ENCODE measurements at places on chromosomes 11 and 22.

DNA sequence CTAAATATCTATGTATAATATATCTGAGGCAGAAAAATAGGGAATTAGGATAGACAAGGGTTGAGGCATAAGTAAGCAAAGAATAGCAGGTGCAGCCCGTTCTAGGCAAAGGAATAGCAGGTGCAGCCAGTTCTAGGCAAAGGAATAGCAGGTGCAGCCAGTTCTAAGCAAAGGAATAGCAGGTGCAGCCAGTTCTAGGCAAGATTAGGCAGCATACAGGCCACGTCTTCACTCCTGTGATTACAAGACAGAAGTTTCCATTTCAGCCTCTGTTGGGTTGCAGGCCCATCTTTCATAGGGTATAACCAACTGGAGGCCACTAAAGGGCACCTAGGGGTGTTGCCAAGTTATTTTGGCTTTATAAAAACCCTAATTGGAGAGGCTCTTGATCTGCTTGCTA, 28.8 kb upstream of the CHORDC1 start:
- DNase-seq: no peak

GRCh38 chr22:38313384-38313955, 3.8 kb downstream of the CSNK1E start:
- DNase-seq: no peak

DNA sequence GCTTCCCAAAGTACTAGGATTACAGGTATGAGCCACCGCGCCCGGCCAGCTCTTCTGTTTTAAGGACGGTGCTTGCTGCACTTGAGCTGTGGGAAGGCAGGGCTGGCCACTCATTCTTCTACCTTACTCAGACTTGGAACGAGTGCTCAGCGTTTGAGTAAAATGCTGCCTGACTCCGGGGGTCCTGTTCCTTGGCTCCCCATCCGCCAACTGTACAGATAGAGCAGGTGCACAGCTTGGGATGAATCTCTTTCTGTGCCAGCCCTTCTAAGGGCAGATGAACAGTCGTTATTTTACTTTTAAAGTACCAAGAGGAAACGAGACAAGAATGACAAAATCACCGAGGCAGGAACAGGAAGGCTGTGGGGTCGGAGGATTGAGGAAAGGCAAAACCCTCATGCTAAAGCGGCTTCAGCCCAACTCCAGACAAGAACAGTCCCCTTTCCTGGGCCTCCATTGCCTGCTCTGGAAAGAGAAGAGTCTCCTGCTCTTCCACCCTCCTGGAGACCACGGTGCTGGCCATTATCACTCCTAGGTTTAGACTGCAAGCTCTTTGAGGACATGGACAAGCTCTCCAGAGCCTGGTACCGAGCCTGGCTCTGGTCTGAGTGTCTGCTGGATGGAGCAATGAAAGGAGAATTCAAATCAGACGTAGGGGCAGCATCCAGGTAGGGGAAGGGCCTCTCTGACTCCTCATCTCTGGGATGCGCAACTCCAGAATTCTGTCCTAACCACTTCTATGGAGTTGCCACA, 1.1 kb upstream of the SUN2 start:
- no peak for DNase-seq

- no peak for DNase-seq
Measured at GRCh38 chr11:120334894-120335462, 1.2 kb upstream of the ARHGEF12 start.

DNA sequence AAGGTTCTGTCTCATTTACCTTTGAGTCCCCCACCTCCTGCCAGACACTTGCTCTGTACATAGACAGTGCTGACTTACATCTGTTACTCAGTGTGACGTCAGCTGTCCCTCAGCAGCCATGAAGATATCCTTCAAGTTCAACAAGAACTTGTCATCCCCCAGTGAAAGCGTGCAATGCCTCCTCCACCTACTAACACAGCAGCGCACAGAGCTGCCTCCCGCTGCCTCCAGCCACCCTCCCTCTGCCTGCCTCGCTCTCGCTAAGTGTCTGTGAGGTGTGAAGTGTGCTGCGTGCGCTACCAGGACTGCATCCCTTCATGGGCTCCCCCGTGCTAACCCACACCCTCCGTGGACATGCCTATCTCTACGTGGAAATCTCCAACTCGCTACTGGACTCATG, 621.4 kb downstream of the BRD1 start:
- DNase-seq: no peak

DNA sequence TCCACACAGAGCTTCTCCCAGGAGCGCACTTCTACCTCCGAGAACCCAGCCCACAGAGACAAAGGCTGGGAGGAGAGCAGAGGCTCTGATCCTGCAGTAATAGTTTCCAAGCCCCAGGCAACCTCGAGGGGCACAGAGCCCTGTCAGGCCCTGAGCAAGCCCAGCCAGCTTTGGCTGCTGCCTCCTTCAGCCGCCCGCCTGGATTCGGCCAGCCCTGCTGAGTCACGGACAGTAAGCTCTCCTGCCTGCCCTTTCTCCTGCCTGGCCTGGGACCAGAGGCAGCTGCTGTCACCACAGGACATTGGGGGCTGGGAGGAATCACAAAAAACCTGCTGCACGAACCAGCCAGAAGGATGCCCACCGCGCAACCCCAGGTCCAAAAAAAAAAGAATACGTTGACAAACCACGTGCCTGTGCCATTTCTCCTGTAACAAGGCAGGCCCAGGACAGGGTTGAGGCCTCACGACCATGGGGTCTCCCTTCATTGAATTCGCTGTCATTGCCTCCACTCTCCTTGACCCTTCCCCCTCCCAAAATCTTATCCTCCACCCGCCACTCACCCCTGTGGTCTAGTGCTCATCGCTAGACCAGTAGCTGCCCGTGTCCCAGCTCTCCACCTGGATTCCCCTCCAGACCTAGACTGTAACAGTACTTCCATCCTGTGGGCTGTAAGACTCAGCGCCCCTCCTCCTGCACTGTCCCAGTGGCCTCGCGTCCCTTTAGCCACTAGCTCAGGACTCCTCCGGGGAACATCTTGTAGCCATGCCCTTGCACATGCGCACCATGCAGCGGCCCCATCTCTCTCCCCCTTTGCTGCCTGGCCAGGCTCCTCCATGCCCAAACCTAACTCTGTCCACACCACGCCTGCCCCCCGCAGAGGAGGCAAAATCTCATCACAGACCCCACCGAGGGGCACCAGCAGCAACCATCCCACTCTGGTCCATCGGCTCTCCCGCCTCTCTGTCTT, 7.4 kb upstream of the SLC22A12 start:
- no peak for DNase-seq

- no peak for DNase-seq
Measured at GRCh38 chr11:57453543-57454177, 6.7 kb upstream of the RTN4RL2 start.

- DNase-seq: no peak
Measured at GRCh38 chr22:41482319-41482935, 13.5 kb downstream of the ACO2 start.

DNA sequence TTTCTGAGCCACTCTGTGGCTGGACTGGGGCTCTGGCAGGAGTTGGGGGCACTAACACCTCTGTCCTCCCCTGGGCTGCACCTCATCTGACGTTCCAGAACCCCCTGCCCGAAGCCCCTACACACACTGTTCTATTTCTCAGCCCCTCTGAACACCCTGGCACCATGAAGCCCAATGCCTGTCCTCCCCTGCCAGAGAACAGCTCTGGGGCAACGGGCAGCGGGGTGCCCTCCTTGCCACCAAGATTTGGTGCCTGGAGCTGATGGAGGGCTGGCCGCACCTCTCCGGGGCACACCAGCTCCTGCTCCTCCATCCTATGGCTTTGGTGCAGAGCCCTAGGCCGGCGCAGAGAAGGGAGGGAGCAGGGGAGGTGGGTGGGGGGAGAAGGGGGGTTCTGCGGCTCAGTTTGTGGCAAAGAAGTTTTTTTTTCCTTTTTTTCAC, 16.3 kb downstream of the DUSP8 start:
- no peak for DNase-seq

- DNase-seq: no peak
Measured at GRCh38 chr11:122019908-122020694, 95.9 kb downstream of the BLID start.

DNA sequence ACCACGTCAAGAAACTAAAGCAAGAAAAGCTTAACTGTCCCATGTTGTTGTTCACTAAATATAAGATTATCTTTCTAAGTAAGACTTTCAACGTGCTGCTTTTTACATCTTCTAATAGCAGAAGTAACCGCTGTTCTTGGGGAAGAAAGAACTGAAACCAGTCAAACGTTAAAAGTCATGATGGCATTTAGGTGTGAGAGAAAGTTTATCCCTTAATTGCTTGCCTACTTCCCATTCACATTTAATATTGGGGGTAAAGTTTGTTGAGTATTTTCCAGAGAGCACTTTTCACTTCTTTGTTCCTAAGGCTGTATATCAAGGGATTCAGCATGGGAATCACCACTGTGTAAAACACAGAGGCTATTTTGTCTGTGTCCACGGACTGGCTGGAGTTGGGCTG, 970 bp downstream of the OR5B21 start:
- DNase-seq: no peak

DNA sequence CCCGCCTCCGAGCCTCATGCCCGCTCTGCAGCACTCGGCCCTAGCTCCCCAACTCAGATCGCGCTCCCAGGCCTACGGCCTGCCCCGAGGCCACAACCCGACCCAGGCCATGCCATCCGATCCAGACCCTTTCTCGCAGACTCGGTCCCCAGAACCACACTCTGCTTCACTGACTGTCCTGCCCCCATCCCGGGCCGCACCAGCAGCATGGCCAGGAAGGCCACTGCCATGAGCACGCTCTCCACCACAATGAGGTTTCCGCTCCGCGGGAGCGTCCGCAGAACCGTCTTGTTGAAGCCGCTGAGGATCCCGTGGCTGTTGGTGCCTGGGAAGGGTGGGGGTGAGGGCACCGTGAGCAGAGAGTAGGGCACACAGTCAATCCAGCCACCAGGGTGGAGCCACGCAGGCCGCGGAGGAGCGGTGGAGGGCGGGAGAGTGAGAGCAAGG, 6.4 kb downstream of the UNC93B1 start:
- DNase-seq: no peak

GRCh38 chr11:8217926-8218325, 45.8 kb downstream of the LMO1 start:
- DNase-seq: no peak

GRCh38 chr11:35030716-35031213, 108.2 kb upstream of the CD44 start:
- no peak for DNase-seq

DNA sequence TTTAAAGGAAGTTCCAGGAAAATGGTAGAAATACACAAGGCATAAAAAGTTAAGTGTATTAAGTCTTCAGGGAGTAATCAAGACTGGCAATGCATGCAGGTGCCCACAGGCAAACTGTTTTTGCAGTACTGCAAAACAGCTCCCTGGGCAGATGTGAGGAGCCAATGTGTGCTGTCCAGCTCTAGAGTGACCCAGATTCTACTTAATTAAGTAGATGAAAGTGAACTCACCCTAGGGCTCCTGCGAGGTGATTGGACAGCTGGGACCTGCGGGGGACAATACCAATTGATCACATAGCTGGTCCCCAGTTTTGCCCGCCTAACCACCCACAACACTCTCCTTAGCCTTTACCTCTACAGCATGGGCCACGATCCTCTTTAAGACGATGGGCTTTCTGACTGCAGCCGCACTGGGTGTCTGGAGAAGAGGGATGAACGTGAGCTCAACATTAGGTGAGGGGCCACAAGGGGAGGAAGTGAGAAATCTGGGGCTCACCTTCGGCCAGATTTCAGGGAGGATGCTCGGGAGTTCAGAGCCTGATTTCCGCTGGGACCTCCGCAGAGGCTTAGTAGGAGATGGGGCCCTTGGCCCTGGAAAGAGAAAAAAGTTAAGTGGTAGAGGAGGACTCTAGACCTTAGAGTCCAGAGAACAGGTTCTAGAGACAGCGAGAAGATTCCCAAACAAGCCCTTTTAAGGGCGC, 556 bp downstream of the CDCA5 start:
- no peak for DNase-seq

- no peak for DNase-seq
Measured at GRCh38 chr22:44728761-44729324, 23.5 kb upstream of the ARHGAP8 start.

- DNase-seq: no peak
Measured at GRCh38 chr22:46107089-46107664, 43.1 kb upstream of the PPARA start.

DNA sequence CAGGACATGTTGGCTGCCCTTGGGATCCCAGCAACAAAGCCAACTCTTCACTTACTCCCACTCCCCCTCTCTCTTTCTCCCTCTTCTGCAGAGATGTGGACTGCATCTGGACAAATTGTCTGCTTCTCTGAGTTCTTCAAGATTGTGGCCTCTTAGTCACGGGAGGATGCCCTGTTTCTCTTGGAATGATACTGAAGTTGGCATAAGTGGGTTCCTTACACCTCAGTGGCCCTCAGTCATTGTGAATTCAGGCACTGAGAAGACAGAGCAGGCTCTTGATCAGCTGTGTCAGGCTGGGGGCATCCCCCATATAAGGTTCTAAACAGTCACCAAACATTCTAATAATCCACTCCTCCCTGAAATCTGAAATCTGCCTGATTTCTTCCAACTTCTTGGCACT, 6.1 kb upstream of the E2F8 start:
- DNase-seq: no peak

GRCh38 chr22:35830305-35830704, 112.6 kb downstream of the APOL5 start:
- no peak for DNase-seq

GRCh38 chr11:72969894-72970335, 155.7 kb downstream of the ATG16L2 start:
- DNase-seq: no peak

DNA sequence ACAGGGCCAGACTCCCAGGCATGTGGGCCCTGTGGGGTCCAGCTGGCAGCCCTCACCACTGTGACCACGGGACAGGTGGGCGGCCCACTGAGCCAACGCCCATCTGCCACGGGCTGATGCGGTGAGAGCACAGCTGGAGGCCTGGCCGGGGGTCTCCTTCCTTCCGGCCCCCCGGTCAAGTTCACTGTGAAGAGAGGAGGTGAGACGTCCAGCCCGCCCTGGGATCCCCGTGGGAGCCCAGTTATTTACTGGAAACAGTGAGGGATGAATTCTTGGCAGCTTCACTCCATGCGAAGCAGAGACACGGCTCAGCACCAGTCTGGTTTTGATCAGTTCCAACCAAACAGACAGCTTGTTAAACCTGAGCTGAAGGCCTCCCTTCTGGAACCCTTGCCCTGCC, 38.7 kb downstream of the WNT11 start:
- no peak for DNase-seq

GRCh38 chr11:116948391-116948790, 111.0 kb upstream of the APOA1 start:
- DNase-seq: no peak

DNA sequence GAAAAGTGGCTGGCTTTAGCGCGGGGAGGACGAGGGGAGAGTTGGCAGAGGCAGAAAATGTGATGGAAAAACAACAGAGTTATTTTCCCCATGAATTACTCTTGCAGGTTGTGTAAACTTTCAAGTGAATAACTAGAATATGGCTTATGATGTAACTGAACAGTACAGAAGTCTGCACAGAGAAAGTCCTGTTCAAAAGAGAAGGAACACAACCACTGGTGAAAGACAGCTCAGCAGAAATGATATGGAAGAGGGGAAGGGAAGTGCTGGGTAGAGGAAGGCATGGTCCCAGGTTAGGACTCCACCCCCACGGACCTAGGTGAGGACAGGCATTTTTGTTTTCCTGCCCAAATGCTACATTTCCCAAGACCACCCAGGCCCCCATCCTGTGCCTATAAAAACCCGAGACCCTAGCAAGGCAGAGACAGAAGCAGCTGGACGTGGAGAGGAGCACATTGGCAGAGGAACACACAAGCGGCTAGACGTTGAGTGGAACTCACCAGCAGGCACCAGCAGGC, 77.7 kb downstream of the MAML2 start:
- DNase-seq: no peak
